Left renal cortex interstitium (tissue), 4 donors: ENCODE measurements at places on chromosomes 13 and 19. TPM values are rescaled to one million over a fixed set of nuclear protein-coding genes. Genes with fewer than 3 reads are reported as not detected.

- no peak for DNase-seq
Measured at GRCh38 chr13:113647351-113648215, 10.4 kb downstream of the ATP4B start.

Gene CYTH2
- 88.3 TPM for polyA plus RNA-seq

DNA sequence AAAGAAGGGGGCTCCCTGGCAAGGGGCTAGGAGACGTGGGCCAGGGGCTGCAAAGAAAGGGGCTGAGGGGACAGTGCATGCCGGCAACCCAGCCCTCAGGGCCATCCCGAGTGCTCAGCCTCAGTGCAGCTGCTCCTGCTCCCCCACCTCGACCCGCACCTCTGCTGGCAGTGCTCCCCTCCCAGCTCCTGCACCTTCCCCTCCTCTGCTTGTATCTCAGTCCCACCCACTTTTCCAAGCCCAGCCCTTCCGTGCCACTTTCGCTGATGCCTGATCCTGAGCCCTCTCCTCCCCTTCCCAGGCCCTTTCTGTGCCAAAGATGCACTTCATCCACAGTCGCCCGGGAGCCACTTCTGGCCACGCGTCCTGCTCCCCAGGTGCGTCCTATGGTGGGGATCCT lies 69.9 kb upstream of the KCTD15 start:
- no peak for DNase-seq

- DNase-seq = no peak
Measured at GRCh38 chr13:27857282-27857681, 62.5 kb upstream of the PDX1 start.

GRCh38 chr13:23554000-23554399 lies 16.2 kb upstream of the TNFRSF19 start:
- no peak for DNase-seq

GRCh38 chr13:28047757-28048388 lies 52.5 kb downstream of the FLT3 start:
- DNase-seq = no peak

DNA sequence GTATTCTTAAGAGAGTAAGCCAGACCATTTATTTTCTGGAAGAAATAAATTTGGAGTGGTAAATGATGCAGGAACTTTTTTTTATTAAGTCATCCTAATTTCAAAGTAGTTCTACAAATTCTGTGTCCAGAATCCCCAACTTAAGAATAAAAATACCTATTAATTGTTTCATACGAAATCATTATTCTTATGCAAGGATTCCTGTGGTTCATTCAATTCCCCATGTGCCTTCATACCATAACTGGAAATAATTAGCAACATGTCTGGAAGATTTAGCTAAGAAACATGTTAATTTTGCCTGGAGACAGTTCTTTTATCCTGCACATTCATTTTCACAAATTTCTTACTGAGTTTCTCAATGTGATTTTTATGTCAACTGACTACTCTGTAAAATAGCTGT lies 408.6 kb downstream of the PCDH9 start:
- DNase-seq = no peak

DNA sequence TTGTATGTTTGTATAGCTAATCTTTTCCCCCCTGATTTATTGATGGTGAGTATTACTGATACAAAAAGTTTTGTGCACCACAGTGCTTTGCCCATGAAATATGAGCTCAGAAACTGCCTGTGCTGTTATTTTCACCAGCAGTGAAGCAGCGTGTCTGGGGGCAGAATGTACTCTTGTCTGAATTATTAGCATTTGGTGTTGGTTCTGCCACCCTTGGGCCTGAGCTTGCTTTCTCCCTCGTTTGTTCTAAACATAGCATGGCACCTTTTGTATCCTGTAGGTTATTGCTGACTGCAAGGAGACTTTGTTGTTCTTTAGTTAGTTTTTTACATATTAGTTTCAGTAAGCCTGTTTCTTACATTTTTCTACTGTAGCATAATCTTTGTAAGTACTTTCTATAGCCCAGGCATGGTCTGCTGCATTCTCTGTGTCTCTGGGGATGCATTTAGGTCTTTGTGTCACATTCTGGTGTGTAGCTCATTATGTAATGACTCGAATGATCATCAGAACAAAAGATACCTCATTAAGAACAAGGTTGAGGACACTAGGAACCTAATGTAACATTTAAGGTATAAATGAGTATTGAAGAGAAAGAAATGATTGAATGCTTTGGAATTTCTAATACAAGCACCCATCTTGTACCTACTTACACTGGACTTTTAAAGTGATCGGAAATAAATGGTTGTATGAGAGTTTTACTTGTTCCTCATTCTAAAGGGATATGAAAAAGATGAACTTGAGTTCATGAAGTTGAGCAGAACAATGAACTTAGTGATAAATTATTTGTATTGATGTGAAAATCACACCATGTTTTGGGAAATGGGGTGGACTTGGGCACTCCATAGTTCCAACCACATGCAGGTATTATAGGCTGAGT lies 50.3 kb upstream of the GPI start:
- DNase-seq = no peak

DNA sequence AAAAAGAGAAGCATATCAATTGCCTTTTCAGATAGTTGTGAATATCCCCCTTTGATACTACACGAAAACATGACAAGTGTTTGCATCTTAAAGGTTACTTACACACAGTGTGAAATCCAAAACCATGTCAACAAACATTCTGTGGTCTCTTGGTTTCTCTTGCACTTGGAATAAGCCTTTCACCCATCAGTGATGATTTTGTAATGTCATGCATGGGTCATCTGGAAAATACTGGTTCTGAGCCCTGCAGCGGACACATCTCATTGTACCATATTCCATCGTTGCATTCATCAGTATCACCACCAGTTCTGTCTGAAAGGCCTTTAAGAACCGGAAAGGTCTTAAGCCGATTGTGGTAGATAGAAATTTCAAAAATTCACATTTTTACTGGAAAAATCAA lies 65.4 kb upstream of the SOX1 start:
- DNase-seq = no peak

DNA sequence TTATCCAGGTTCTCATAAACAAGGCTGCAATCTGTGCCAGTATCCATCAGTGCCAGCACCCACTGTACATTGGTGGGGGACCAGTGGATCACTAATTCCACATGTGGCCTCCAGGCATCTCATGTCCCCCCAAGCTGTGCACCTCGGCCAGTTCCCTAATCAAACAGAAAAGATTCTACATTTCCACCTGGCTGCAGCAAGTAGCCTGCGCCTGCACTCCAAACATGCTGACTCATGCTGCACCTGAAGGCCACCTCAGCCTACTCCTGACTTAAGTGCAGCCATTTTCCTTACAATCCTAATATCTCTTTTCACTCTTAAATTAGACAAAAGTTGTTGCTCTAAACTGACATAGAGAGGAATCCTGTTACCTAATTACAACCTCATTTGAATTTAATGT lies 729.4 kb upstream of the MIR17HG start:
- DNase-seq = no peak

GRCh38 chr19:29841559-29842367 lies 30.0 kb downstream of the CCNE1 start:
- DNase-seq = no peak

- DNase-seq = no peak
Measured at GRCh38 chr13:27034678-27035111, 136.9 kb downstream of the USP12 start.

- no peak for DNase-seq
Measured at GRCh38 chr13:100980171-100980570, 305.6 kb upstream of the TMTC4 start.

Gene SLC25A41
- polyA plus RNA-seq = 1.5 TPM

Gene IGLON5
- polyA plus RNA-seq = 4.0 TPM

Gene PRKD2
- 31.1 TPM for polyA plus RNA-seq

- DNase-seq = no peak
Measured at GRCh38 chr13:29706923-29707322, 111.4 kb upstream of the SLC7A1 start.

- DNase-seq = no peak
Measured at GRCh38 chr13:40161931-40162330, 504.5 kb downstream of the FOXO1 start.

GRCh38 chr13:108346376-108346775 lies 76.9 kb downstream of the TNFSF13B start:
- no peak for DNase-seq

- no peak for DNase-seq
Measured at GRCh38 chr13:112711528-112712265, 21.9 kb downstream of the ATP11A start.

DNA sequence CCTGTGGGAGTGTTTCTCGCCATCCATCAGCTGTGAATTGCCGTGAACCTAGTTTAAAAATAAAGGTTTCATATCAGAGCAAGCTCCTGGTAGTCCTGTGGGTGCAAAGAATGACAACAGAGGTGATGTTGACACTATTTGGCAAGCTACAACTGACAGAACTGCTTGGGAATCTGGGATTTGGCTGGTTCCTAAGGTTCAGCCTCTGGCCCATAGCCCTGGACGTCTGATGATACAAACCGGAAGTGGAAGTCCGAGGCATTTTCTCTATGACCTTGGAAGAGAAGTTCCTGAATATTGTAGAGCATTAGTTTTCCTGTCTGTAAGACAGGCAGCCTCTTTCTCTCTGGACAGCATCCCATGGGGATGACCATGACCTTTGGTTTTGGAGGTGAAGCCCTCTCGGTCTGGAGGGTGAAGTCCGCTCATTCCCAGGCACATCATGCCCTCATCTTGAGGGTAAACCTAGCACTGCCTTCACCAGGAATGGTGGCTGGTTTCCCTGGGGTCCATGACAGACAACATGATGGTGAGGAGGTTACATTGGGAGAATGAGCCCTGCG lies 29.1 kb downstream of the GATAD2A start:
- DNase-seq = no peak

- DNase-seq = no peak
Measured at GRCh38 chr19:45578861-45579260, 5.7 kb downstream of the OPA3 start.

- no peak for DNase-seq
Measured at GRCh38 chr19:45827459-45828093, 12.5 kb upstream of the RSPH6A start.

DNA sequence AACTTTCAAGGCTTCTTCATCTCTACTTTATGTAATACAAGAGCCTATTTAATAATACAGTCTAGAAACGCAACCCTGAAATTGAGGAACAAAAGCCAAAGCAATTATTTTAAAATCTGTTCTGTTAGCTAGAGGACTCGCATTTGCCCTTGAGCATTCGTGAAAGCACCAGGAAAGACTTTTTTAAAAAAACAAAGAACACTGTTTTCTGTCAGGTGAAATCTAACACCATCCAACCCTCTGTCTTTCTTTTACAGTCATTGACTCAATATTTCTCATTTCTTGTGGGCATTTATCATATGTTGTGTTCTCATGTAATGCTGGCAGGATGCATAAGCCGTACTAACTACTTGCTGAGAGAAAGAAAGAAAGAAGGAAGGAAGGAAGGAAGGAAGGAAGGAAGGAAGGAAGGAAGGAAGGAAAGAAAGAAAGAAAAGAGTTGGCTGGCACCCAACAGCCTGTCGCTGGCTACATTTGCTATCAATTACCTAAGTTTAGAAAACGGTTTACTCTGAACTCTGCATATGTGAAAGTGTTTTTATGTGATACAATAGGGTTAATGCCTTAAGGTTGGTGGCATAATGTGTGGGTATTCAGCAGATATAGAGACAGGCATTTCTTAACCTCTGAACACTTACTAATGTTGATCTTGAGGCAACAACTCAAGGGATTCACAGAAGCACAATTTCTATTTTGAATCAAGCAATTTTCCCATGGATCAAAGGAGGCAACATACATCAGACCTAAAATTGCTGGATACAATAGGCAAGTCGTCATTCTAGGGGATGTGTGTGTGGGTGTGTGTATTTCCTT lies 445.4 kb downstream of the DCT start:
- DNase-seq = no peak

DNA sequence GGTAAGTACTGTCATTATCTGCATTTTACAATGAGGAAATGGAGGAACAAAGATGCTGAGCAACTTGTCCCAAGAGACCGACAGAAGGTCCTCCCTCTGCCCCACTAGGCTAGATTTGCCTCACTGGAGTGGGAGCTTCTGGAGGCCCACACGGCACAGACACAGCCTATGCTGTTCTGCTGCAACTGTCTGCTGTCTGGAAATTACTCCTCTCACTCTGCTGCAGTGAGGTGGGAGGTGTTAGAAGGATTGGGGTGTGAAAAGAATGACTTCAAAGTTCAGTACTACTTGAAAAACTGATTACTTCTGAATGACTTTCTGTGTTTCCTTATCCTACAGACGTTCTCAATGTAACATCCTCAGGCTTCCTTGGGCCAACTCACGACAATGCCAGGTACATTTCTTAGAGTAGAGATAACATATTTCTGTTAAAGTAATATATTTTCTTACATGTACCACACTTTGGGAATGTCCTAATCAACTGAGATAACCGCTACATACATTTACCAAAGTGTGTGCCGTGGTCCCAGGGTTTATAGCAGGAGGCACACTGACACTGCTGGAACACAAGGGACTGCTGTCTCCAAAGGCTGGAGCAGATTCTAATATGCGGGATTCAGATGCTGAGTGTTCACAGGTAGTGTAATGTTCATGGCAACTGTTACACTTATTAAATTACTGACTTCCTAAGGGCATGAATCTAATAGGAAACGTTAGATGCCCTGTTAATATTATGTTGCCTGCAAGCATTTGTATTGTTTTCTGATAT lies 53.5 kb upstream of the WASF3 start:
- no peak for DNase-seq

DNA sequence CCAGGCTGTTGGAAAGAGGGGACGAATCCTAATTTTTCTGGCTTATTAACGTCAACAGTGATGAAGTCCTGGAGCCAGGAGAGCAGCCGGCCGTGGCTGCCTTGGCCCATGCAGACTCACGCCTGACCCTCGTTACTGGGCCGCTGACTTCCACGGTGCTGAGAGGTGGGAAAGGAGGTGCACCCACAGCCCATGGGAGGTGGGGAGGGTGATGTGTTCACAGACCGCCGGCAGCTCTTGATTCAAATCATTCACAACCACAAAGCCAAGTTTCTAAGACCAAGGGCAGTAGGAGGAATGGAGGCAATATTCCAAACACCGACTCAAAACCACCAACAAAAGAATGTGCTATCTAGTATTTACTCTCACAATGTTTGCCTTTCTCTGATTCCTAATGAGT lies 24.3 kb downstream of the COL4A2 start:
- no peak for DNase-seq

DNA sequence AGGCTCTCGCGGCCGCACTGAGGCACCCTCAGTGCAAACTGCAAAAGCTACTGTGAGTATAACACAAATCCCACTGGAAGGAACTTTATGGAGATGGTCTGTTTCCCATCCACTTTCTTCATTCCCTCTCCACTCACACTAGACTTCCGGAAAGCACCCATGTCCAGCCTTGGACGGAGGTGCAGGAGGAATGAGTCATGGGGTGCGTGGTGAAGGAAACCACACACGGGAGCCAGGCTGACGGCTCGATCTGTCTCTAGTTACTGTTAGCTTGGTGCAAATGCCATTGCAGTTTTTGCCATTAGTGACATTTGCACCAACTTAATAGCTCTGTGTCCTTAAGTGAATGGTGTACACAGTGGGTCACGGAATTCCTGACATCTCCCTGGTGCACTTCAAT lies 14.6 kb downstream of the NLRP8 start:
- no peak for DNase-seq

Gene C3
- 21.8 TPM for polyA plus RNA-seq

- DNase-seq = no peak
Measured at GRCh38 chr13:70162141-70162540, 53.9 kb upstream of the KLHL1 start.
